ENCODE measurements at places on chromosomes 1 and 21. TPM values are rescaled to one million over a fixed set of nuclear protein-coding genes. Genes with fewer than 3 reads are reported as not detected.

The CALML6 gene
- total RNA-seq: not detected

The LEFTY2 gene
- total RNA-seq: 0.96 TPM

The RAVER2 gene
- 21.1 TPM for total RNA-seq

The MACF1 gene
- 325 TPM for total RNA-seq

The RGSL1 gene
- not detected for total RNA-seq

The FCGR3B gene
- 0.32 TPM for total RNA-seq

The NHLH1 gene
- not detected for total RNA-seq

The FCGR3A gene
- total RNA-seq: 23.9 TPM

The CHI3L2 gene
- total RNA-seq: 14.1 TPM

The CD53 gene
- total RNA-seq: 50.2 TPM

The COL11A1 gene
- total RNA-seq: 0.88 TPM

The ORC1 gene
- 0.96 TPM for total RNA-seq

The TMEM82 gene
- not detected for total RNA-seq

The HLCS gene
- 26.2 TPM for total RNA-seq

The KLHDC8A gene
- not detected for total RNA-seq

The SPRR1B gene
- not detected for total RNA-seq

The CYP4A11 gene
- 4.6 TPM for total RNA-seq

The LMX1A gene
- total RNA-seq: 1.3 TPM

The UBXN11 gene
- total RNA-seq: 25.5 TPM

The RIIAD1 gene
- not detected for total RNA-seq

The PEA15 gene
- 127 TPM for total RNA-seq

The PFKFB2 gene
- 7.5 TPM for total RNA-seq

The MATN1 gene
- not detected for total RNA-seq

The FAM110D gene
- 3.4 TPM for total RNA-seq

The KIF14 gene
- 0.64 TPM for total RNA-seq

The SPRR2A gene
- not detected for total RNA-seq

The FCRL2 gene
- 0.66 TPM for total RNA-seq

The KMO gene
- total RNA-seq: 1.9 TPM

The UROD gene
- 115 TPM for total RNA-seq

The FBXO2 gene
- 40.6 TPM for total RNA-seq

The SPRR2G gene
- not detected for total RNA-seq

The RBM11 gene
- total RNA-seq: 5.6 TPM

The APOBEC4 gene
- not detected for total RNA-seq

The TCEA3 gene
- total RNA-seq: 38.0 TPM

The KLHDC9 gene
- 8.5 TPM for total RNA-seq

The S100A2 gene
- total RNA-seq: 0.33 TPM

The HNRNPCL4 gene
- not detected for total RNA-seq

The SPOCD1 gene
- 1.1 TPM for total RNA-seq

The SPATA21 gene
- not detected for total RNA-seq

The CAPN8 gene
- 83.9 TPM for total RNA-seq

The NR0B2 gene
- not detected for total RNA-seq

The PTPRC gene
- total RNA-seq: 35.7 TPM

The DEPDC1 gene
- not detected for total RNA-seq

The AIRE gene
- not detected for total RNA-seq

The BLACAT1 gene
- total RNA-seq: 0.66 TPM

The KRTAP12-2 gene
- not detected for total RNA-seq

The CD1E gene
- 0.64 TPM for total RNA-seq
